Stimulated activated effector memory CD8-positive, alpha-beta T cell treated with anti-CD3 and anti-CD28 coated beads, Interleukin-12 subunit alpha, Interleukin-12 subunit beta, amount 100 ng/mL, for 72 hours (primary cell): ENCODE measurements at places on chromosomes 6 and 20.

GRCh38 chr6:10507715-10508114, 13.4 kb upstream of the GCNT2 start:
- no peak for DNase-seq

DNA sequence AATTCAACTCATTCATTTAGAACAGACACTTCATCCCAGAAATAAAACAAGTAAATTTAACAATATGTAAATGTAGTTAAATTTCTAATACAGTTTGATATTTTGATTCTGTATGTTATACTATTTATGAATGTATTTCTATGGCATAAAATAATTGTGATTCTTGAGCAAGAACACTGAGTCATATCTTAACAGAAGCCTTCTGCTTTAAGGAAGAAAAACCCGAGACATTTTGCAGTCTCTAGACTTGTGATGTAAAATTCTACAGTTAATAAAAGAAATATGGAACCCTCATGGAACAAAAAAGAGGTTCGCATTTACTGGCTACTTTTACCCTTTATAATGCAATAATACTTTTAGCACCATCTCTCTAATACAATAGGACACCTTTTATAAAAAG, 47.9 kb upstream of the SCML4 start:
- no peak for DNase-seq

- DNase-seq, result no peak
These were observed 62.7 kb downstream of the PLCB1 start for GRCh38 chr20:8194721-8195120.

GRCh38 chr6:5337573-5337972, 76.3 kb downstream of the FARS2 start:
- DNase-seq, result no peak

GRCh38 chr6:137690721-137691120, 176.3 kb upstream of the TNFAIP3 start:
- DNase-seq, result no peak

GRCh38 chr6:143375022-143375585, 75.4 kb downstream of the ADAT2 start:
- no peak for DNase-seq

GRCh38 chr20:47440857-47441773, 60.6 kb upstream of the NCOA3 start:
- no peak for DNase-seq

DNA sequence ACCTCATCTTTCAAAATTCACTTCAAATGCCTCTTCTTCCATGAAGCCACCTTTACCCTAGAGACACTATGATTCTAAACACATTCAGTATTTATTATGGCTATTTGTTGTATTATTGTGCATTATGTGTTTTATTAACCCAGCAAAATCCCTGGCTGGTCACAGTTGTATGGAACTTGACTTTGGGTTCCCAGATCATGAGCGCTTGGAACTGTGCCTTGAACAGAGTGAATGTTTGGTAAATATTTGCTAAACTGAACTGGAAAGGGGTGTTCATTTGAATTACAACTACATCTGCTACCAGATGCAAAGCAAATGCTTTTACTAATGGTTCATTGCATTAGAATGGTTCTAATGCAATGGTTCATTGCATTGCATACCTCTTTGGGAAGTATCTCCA, 259.8 kb downstream of the PKHD1 start:
- no peak for DNase-seq

- no peak for DNase-seq
These were observed 116.0 kb downstream of the CRYBG1 start for GRCh38 chr6:106476331-106477105.

DNA sequence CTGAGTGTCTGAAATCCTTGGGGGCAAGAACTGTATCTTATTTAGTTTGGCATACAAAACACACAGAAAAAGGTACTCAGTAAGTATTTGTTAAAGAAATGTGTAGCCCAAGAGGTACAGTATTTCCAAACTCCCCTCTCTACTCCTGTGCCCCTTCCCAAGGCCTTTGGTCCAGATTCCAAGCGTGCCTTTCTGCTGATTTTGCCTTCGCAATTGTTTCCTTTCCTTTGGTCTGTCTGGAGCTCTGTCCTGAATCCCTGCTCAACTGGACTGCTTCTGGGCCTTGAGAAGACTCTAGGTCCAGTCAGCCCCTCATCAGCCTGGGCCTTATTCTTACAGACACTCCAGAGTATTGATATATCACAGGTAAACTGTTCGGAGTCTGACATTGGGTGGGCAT, 122.2 kb upstream of the SYNCRIP start:
- DNase-seq, result no peak

DNA sequence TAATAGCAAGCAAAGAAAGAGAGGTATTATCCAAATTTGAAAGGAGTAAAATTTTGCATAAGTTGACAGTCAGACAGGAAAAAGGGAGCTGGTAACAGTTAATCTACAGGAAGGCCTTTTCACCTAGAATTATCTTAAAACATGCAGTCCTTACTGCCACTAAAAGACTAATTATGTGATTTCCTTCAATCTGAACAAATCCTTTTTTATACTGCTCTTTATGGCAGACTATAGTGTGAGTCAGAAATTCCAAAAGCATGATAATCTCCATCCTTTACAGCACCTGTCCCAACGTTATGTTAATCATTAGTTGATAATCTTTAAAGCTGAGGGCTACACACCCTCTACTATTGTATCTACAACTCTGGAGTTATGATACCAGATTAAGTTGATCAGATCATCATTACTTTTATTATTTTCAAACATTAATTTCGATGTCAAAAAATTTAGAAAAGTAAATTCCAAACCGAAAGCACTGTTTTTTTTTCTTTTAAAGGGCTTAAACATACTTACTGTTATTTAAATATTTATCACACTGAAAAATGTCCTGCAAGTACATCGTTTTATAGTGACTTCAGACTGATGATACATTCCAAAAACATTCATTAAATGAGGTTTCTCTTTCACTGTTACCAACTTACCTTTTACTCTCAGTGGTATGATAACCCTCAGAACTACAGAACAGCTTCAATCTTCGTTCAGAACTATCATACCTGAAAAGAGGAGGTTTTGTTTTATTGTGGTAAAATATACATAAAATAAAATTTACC, 33.2 kb upstream of the AKAP7 start:
- no peak for DNase-seq

DNA sequence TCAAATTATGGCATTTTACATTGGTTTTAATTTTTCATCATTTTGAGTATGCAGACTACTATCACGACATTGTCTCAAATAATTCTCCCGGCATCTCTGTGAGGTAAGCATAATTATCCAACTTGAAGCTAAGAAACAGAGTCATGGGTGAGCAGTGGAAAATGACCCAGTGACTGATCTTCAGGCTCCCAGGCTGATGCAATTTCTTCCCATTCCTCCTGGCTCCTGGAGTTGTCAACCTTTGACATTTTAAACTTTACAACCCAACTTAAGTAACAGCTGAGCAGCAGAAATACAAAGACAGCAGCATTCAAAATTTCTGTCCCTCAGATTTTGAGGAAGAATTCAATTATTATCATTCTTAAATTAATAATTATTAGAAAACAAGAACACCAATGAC, 13.7 kb upstream of the LAMA4 start:
- DNase-seq, result no peak
